ENCODE measurements at places on chromosomes 11 and 22. TPM values are rescaled to one million over a fixed set of nuclear protein-coding genes. Genes with fewer than 3 reads are reported as not detected.

Gene RASL10A
- 0.78 TPM for total RNA-seq

Gene CCDC88B
- 75.0 TPM for total RNA-seq

Gene MPZL2
- 64.1 TPM for total RNA-seq

Gene C11orf97
- not detected for total RNA-seq

Gene TSPAN18
- 3.6 TPM for total RNA-seq
